CD14-positive monocyte (primary cell): ENCODE measurements at places on chromosomes 16 and 17. TPM values are rescaled to one million over a fixed set of nuclear protein-coding genes. Genes with fewer than 3 reads are reported as not detected.

The FOXN1 gene
- not detected in 2 replicates for polyA plus RNA-seq

The SLC35G3 gene
- polyA plus RNA-seq, result not detected

The GGA2 gene
- 49.5 TPM for polyA plus RNA-seq

The RANBP10 gene
- polyA plus RNA-seq, result 6.4 TPM

GRCh38 chr17:38730526-38731379, 612 bp downstream of the CISD3 start:
- H3K4me3 ChIP-seq, result peak overlapping the region; percentile 66
- H3K36me3 ChIP-seq, result peaks cover 10% of the 10 kb centered on the region
- no peak for DNase-seq

DNA sequence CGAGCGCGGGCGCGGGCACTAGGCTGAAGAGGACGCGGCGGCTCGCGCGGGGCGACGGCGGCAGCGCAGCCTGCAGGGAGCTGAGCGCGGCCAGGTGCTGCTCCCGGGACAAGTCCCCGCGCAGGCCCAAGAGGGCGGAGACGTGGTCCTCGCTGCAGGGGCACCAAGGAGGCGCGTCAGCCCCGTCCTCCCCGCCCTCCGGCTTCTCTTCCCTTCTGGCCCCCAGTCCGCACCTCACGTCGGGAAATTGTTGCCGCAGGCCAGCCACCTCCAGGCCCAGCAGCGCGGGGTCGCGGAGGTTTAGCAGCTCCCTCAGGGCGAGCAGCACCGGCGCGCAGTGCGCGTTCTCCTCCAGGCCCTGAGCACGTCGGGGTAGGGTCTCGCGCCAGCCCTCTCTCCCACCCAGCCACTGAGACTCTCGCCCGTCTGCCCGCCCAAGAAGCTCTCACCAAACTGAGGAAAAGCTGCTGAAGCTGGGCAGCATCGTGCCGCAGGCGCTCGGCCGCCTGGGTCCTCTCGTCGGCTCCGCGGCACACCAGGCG, 761 bp upstream of the MATCAP1 start:
- no peaks in the 10 kb centered on the region for H3K36me3 ChIP-seq
- peaks cover 38% of the 10 kb centered on the region for H3K4me1 ChIP-seq
- DNase-seq, result no peak
- H3K4me3 ChIP-seq, result peak overlapping the region; percentile 85

DNA sequence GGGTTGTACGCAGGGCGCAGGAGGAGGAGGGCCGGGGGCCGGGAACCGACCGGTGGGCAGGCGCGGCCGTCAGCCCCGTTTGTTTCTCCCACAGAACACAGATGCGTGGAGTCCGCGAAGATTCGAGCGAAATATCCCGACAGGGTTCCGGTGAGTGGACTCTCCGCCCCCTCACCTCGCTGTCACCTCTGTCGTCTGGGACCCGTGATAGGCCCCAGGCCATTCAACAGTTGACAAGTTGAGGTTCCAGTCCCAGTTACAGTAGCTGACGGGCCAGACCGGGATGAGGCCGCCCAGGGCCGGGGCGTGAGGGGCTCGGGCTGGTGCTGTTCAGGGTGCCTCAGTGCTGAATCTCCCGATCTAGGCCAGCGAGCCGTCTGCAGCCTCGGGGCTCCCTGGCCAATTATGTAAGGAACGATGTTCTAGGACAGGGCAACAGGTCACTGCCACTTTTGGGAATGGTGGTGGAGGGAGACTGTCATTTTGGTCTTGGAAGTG, 628 bp downstream of the GABARAPL2 start:
- H3K4me1 ChIP-seq, result peaks cover 47% of the 10 kb centered on the region
- peaks cover 40% of the 10 kb centered on the region for H3K36me3 ChIP-seq
- peak overlapping the region; percentile 87 for H3K4me3 ChIP-seq
- DNase-seq, result no peak
- H3K27me3 ChIP-seq, result peaks cover 8% of the 10 kb centered on the region

DNA sequence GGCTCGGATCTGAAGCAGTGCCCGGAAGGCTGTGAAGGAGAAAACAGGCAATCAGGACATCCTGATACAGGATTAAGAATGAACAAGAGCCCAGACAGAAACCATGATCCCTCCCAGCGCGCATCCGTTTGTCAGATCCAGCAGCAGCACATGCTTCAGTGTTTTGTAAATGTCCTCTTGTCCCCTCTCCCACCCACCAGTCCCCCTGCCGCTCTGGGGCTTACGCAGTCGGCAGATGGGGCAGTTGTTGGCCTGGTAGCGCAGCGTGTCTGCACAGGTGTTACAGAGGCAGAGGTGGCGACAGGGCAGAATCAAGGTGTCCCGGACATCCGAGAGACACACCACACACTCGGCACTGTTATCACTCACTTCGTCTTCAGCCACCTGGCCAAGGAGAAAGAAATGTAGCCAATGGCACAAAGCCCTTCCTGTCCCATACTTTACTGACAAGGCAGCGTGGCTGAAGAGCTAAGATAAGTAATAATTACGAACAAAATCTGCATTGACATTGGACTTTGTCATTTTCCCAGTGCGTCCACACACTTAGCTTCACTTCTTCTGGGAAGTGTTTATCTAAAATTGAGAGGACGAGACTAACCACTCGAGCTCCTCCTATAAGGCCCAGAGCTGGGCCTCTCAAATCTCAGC, 20.7 kb upstream of the FOXJ1 start:
- H3K4me3 ChIP-seq, result no peak overlapping the region
- H3K27me3 ChIP-seq, result no peaks in the 10 kb centered on the region
- DNase-seq, result no peak
- no peaks in the 10 kb centered on the region for H3K36me3 ChIP-seq
- no peak overlapping the region for H3K27ac ChIP-seq
- H3K4me1 ChIP-seq, result no peaks in the 10 kb centered on the region

DNA sequence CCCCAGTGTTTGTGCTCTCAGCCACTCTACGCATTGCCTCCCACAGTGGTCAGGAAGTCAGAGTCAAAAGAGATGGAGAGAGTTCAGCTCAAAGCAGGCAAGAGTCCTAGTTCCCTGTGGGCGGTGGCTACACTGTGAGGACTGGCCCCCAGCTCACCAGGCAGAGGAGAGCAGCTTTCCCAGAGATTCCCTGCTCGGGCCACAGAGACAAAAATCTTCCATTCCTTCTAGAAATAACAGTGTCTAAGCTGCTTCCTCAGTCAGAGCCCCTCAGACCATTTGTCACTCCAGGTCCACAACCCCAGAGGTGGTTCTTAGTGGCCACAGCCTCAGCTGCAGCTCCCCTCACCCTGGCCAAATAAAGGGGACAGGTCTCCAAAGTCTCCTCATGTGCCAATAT, 263.0 kb upstream of the RPL38 start:
- H3K36me3 ChIP-seq, result no peaks in the 10 kb centered on the region
- no peak for DNase-seq
- no peaks in the 10 kb centered on the region for H3K4me1 ChIP-seq
- no peak overlapping the region for H3K4me3 ChIP-seq

- H3K27me3 ChIP-seq, result no peaks in the 10 kb centered on the region
- no peak overlapping the region for H3K27ac ChIP-seq
- DNase-seq, result no peak
- no peaks in the 10 kb centered on the region for H3K36me3 ChIP-seq
Measured at GRCh38 chr17:14797021-14797420, 468.1 kb downstream of the PMP22 start.

DNA sequence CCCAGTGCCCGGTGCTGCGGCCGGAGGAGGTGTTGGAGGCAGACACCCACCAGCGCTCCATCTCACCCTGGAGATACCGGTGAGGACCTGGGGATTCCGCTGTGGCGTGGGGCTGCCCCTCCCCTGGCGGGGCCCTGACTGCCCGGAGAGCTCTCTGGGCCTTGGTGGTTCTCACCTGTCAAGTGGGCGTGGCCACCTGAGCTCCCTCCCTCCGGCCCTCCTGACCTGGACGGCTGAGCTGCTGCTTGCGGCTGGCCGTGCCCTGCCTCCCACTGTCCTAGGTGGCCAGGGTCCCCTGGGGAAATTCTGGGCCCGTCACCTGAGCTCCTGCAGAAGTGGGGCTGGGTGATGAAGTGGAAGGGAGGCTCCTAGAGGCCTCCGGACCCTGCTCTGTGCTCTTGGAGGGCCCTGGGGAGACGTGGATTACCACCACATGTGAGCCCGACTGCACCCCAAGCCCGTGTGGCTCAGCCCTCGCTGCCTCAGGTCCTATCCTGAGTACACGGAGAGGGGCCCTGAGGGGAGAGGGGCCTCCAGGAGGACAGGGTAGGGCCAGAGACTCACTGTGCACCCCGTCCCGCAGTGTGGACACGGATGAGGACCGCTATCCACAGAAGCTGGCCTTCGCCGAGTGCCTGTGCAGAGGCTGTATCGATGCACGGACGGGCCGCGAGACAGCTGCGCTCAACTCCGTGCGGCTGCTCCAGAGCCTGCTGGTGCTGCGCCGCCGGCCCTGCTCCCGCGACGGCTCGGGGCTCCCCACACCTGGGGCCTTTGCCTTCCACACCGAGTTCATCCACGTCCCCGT, 1.1 kb downstream of the IL17C start:
- peaks cover 13% of the 10 kb centered on the region for H3K36me3 ChIP-seq
- peaks cover 15% of the 10 kb centered on the region for H3K4me1 ChIP-seq
- H3K27me3 ChIP-seq, result peaks cover 59% of the 10 kb centered on the region
- no peak overlapping the region for H3K27ac ChIP-seq
- no peak overlapping the region for H3K4me3 ChIP-seq

- DNase-seq, result no peak
- H3K4me1 ChIP-seq, result peaks cover 36% of the 10 kb centered on the region
- H3K27me3 ChIP-seq, result no peaks in the 10 kb centered on the region
Measured at GRCh38 chr17:30366536-30366935, 12.2 kb upstream of the CPD start.
